GF-D8 (cell line): ENCODE measurements at places on chromosomes 6 and 20.

DNA sequence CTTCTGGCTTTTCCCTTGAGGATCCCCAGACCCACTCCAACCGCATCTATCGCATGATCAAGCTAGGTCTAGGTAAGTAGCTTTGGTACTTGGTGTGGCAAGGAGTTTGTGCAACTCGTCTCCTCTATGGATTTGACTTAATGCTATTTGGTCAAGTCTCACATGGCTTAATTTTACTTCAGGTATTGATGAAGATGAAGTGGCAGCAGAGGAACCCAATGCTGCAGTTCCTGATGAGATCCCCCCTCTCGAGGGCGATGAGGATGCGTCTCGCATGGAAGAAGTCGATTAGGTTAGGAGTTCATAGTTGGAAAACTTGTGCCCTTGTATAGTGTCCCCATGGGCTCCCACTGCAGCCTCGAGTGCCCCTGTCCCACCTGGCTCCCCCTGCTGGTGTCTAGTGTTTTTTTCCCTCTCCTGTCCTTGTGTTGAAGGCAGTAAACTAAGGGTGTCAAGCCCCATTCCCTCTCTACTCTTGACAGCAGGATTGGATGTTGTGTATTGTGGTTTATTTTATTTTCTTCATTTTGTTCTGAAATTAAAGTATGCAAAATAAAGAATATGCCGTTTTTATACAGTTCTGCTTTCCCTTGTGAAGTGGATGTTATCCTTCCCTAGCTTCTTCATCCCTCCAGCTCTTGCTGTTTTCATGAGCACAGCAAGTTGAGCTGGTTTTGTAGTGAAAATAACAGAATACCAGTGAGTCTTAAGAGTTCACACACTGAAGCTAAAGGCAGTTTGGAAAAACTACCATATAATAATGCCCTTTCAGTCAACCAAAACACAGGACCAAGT, 3.8 kb downstream of the SLC35B2 start:
- DNase-seq, result no peak

- DNase-seq, result no peak
Measured at GRCh38 chr20:44646641-44647274, 4.7 kb downstream of the ADA start.

DNA sequence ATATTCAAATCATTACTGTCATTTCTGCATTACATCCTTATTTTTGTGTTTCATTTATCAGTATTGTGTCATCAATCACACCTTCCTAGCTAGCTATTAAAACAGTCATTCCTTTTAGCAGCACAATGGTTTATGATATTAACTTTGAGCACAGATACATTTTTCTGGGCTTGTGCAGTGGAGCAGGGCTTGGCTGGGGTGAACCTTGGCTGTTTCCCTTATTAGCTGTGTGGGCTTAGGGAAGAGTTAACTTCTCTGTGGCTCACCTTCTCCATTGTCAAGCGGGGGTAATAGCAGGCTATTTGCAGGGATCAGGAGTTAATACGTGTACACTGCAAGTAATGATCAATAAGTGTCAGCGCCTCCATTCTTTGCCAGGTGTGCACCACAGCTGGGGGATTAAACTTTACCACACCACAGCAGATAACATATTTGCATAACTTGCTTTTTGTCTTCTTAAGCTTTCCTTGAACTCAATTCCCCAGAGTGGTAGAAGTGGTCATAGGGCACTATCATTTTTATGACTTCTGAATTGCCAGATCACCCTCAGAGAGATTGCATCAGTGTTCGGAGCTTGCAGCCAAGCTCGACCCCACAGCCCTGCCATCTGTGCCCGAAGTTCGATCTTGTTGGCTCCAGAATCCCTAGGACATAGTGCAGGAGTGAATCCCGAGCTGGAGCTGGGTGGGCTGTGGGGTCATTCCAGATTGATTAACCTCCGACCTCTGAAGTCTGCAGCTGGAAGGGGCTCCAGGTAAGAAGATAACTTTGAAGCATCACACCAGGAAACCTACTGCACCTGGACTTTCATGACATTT, 1.5 kb upstream of the PYGB start:
- peak; percentile 4 for DNase-seq

GRCh38 chr6:12343440-12344162, 53.4 kb downstream of the EDN1 start:
- DNase-seq, result no peak

DNA sequence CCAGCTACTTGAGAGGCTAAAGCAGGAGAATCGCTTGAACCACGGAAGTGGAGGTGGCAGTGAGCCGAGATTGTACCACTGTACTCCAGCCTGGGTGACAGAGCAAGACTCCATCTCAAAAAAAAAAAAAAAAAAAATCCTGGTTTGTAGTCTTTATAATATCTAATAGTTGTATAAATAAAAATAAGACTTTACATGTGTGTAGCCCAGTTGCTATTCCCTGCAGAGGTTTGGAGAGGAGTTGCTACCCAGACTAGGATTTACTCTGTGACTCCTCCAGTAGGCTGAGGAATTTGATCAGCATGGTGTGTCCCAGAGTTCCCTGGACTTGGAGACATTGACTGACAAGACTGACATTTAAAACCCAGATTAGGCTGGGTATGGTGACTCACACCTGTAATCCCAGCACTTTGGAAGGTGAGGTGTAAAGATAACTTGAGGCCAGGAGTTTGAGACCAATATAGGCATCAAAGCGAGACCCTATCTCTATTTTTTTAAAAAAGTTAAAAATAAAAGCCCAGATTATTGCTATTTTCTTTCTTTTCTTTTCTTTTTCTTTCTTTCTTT, 10.2 kb downstream of the CHMP4B start:
- DNase-seq, result no peak

DNA sequence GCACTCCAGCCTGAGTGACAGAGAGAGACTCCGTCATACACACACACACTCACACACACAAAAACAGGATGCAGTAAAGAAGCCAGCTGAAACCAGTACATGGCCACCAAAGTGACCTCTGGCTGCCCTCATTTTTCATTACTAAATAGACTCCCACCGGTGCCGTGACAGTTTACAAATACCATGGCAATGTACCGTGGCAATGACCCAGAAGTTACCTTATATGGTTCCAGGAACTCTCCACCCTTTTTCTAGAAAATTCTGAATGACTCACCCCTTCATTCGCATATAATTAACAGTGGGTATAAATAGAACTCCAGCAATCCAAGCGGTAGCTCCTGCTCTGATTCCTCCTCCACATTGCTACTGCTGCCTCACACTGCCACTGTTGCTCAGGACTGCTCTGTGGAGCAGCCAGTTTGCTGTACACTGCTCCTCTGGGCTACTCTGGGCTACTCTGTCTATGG, 57.7 kb downstream of the SNX5 start:
- no peak for DNase-seq

GRCh38 chr6:170435766-170436165, 117.3 kb downstream of the PSMB1 start:
- no peak for DNase-seq

- DNase-seq, result no peak
Measured at GRCh38 chr6:16236009-16236501, 2.3 kb upstream of the GMPR start.

DNA sequence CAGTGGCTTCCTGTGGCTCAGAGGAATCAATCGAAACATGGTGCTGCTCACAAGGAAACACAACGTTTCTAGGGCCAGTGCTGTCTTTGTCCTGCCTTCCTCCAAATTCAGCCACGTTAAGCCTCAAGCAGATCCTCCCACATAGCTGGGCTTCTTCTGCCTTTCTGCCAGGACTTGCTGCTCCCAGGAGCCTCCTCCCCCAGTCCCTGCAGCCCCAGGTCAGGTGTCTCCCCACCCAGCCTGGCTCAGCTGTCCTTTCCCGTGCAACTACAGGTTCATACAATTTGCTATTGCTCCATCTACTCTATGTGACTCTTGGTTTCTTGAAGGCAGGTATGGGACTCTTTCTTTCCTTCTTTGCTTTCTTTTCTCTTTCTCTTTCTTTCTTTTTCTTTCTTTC, 215.3 kb upstream of the RNF24 start:
- no peak for DNase-seq

DNA sequence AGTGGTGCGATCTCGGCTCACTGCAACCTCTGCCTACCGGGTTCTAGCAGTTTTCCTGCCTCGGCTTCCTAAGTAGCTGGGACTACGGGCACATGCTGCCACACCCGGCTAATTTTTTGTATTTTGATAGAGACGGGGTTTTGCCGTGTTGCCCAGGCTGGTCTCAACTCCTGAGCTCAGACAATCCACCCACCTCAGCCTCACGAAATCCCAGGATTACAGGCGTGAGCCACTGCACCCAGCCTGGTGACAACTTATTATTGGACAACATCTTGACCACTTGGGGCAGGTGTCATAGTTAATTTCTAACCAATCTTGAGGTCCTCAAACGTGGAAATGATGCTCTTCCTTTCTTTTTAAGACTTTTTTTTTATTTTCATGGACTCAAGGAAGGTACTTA, 303.6 kb downstream of the CLIC5 start:
- DNase-seq, result no peak

DNA sequence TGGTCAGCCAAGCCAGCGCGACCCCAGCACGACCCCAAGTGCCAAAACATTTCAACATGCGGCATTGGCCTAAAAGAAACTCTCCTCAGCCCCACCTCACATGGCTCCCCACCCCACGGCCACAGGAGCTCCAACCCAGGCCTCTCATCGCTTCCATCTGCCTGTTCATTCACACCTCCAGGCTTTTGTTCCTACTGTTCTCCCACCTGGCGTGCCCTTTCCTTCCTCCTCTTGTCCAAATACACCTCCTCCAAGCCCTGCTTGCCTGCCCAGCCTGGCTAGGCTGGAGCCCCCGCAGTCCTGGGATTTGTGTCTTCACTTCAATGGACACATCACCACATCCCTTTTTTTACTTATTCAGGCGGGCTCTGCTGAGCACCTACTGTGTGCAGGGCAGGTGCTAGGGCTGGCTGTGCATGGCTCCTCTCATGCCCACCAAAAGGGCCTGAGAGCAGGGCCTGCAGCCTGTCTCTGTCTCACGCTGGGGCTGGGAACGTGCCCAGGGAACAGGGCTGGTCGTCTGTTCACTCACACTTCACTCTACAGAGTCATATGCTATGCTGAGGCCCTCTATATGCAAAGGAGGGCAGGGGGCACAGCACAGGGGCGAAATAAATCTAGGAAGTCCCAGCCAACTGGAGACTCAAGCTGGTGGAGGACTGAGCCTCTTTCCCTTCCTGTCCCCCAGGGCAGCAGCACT, 61.1 kb downstream of the GRM4 start:
- no peak for DNase-seq

DNA sequence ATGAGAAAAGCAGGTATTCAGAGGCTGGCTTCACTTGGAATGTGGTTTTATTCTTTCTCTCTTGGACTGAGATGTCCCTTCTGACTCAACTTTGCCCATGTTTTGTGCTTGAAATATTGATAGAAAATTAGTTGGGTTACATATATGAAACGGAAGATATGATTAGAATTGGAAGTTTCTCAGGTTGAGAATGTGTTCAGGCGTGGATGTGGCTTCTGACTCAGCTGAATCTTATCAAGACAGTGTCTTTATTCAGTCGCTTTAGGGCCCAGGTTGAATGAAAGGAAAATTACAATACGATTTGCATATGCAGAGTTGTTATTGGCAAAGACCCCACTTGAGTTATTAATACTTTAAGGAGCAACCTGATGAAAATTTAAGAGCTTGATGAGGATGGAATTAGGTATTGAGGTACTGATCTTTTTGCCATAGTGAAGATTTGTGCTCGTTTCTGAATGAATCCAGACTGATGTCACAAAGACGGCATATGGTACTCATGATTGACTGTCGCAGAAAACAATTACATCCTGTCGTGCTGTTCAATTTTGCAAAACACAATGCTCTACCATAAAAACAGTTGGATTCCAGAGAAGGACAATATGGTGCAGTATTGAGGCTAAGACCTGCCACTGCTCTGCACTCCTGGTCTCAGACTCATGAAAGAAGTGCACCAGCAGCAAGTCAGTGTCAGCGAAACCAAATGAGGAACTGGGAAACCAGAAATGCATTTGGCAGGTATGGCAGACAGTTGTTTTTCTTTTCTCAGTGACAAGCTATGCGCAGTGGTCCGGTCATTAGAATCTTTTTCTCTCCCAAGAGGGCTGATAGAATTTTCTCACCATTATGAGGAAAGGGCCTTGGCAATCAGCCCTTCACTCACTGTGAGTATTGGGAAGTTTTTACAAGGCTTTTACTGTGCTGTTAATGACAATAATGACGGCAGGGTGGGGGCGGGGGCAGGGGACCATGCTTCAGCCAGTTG, 158.3 kb downstream of the DOK5 start:
- no peak for DNase-seq

DNA sequence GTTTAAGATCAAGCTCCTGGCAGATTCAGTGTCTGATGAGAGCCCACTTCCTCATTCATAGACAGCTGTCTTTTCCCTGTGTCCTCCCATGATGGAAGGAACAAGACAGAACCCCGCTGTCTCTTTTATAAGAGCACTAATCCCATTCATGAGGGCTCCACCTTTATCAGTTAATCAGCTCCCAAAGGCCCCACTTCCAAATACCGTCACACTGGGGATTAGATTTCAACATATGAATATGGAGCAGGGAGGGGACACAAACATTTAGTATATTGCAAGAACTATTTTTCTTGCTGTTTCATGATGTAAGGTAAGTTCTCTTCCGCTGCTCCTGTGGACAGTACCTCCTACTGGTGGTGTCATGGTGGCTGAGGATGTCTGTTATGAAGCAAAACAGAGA, 158.3 kb upstream of the IRAK1BP1 start:
- DNase-seq, result no peak
